ENCODE measurements at places on chromosomes 5 and 9.

- DNase-seq: no peak
These were observed 18.3 kb downstream of the TNIP1 start for GRCh38 chr5:151062405-151063141.

DNA sequence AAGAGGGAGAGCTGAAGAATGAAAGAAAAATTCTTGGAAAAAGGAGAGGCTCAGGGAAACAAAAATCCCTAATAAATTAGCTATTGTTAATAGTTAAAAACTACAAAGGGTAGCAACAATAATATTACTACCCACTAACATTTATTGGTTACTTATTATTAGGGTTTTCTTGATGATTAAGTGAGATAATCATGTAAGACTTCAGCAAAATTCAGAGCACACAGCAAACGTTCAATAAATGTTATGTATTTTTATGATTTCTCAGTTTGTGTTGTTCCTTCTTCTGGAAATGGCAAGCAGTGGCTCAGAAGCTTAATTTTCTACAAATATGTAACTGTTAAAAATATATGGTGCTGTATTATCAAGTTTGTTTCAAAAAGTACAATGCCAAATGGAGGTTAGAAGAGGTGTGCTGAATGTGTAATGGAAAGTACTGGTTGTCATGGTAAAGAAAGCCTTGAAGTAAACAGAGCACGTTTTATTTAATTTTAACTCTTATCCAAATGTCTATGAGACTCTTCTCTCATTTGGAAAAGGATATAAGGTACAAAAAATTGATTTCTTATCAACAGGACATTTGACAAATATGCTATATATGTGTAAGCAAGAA lies 226.0 kb upstream of the ATP10B start:
- no peak for DNase-seq

GRCh38 chr5:15502208-15502607 lies 2.2 kb downstream of the FBXL7 start:
- no peak for DNase-seq

DNA sequence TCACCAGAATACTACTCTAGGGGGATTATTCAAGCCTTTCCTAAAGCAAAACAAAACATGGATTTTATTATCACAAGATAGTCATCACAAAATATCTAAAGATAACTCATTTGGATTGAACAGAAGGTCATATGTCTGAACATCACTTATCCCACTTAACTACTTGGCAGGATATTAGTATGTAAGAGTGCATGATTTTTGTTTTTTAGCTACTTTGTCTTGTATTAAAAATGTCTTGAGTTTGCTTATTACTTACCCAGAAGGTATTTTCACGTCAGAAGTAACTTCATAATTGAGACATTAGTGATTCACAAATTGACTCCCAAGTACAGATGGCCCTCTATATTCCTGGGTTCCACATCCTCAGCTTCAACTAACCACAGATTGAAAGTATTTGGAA lies 113.8 kb downstream of the TLE4 start:
- no peak for DNase-seq

DNA sequence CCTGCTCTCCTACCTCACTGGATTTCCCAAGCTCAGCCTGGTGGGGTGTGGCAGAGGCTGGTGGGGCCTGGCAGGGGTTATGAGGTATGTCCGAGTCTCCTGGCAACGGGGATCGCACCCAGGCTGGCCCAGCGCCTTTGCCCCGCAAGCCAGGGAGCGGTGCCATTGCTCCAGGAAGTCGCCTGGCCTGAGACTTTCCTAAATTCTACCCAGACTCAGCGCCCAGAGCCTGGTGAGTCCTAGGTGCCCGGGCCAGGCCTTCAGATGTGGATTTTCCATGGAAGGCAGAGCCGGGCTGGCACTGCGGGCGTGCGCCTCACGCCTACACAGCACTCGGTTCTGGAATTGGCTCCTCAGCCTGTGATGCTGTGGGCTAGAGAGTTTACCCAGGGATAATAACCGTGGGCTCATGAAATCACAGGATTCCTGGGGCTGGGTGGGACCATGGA lies 155.4 kb upstream of the COL5A1 start:
- DNase-seq: no peak

- DNase-seq: no peak
These were observed 72.5 kb downstream of the AMBP start for GRCh38 chr9:114005371-114006154.

DNA sequence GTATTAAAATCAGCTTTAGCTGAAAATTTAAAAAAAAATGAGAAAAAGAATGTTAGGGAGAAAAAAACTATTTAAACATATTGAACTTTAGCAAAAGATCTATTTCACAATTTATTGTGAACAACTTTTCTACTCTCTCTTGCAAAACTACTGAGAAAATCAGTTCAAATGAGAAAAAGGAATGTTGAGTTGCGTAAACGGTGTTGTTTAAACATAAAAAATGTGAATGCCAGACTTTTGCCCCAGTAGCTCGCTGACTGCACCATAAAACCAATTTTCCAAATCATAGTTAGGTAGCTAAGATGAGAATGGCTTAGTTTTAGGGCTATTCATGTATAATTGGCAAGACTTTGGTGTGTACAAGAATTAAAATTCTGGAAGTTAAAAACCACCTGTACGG lies 13.4 kb upstream of the RAD23B start:
- no peak for DNase-seq

DNA sequence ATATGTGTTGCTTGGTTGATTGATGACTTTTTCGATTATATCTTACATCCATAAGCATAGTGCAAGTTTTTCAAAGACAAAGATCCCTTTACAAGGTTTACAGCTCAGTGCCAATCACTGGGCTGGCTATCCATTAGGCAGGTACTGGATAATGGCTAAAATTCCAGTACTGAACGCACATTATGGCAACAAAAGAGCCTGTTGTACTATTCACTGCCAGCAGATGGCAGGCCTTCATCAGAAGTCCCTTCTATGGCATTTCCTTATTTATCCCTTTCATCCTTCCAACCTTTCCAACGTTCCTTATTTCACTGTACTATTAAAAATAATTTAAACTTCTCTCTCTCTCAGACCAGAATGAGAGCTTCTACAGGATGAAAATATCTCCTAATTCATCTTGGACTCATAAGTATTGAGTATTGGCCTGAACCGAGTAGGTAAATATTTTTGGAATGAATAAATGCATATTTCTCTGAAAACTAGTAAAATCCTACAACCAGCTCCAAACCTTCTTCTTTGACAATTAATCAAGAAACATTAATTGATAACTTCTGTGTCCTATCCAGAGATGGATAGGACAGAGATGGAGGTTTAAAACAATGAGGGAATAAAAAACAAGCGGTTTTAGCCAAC lies 6.7 kb upstream of the WNT8A start:
- DNase-seq: peak; percentile 19

DNA sequence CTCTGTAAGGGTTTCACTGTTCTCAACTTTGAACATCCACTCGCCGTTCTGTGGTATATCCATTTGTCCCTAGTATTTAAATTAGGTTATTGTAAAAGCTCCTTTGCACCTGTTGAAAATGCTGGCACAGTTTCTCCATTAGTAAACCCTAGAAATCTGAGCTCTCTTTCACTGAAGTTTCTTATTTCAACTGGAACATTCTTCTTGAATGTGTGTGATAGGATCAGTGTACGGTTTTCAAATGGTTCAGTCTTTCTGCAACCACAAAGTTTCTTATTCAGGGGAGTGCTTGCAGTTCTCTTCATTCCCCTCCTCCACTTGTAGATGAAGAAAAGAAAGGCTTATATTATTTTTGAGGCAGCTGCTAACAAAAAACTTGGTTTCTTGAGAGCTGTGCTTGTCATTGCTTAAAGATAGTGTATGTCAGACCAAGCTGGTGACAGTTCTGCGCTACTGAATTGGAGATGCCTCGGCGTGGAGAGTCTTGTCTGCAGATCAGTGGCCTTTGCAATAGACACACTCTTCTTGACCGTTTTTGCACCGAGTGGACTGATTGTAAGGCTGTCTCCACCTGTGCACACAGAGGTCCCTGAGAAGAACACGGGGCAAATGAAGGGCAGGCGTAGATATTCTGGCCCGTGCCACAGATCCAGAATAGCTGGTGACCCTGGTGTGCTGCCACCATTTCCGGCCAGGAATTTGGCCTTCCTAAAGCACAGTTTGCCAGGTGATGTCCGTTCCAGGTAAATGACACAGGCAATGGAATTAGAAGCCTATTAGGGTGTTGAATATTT lies 102.2 kb downstream of the TRIO start:
- DNase-seq: no peak

DNA sequence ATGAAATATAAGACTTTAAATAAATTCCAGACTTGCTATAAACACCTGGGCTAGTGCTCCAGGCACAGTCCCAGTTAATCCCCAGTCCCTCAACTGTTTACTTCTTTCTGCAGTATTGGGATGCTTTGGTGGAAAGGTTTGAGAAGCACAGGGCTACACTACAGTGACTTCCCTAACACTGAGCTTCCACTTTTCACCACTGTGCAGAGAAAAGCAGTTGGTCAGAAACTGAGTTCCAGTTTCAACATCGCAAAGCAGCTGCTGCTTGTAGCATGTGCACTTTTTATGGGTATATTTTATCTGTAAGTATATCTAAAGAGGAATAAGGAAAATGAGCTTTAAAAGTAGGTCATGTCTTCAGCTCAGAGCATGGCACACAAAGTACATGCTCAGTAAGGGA lies 339.7 kb downstream of the NTRK2 start:
- DNase-seq: no peak

- DNase-seq: no peak
These were observed 171.0 kb downstream of the INSYN2B start for GRCh38 chr5:169809281-169809680.

DNA sequence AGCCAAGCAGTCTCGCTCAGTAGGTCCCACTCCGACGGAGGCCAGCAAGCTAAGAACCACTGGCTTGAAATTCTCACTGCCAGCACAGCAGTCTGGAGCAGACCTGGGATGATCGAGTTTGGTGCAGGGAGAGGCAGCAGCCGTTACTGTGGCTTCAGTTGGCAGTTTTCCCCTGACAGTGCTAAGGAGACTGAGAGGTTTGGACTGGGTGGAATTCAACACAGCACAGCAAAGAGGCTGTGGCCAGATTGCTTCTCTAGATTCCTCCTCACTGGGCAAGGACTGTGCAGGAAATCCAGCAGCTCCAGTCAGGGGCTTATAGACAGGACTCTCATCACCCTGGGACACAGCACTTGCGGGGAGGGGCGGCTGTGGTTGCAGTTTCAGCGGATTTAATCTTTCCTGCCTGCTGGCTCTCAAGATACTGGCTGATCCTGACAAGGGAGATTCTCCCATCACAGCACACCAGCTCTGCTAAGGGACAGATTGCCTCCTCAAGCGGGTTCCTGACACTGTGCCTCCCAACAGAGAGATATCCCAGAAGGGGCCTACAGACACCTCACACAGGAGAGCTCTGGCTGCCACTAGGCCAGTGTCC lies 122.1 kb downstream of the YIPF5 start:
- DNase-seq: no peak

- DNase-seq: no peak
These were observed 2.5 kb downstream of the RNF145 start for GRCh38 chr5:159206818-159207217.

DNA sequence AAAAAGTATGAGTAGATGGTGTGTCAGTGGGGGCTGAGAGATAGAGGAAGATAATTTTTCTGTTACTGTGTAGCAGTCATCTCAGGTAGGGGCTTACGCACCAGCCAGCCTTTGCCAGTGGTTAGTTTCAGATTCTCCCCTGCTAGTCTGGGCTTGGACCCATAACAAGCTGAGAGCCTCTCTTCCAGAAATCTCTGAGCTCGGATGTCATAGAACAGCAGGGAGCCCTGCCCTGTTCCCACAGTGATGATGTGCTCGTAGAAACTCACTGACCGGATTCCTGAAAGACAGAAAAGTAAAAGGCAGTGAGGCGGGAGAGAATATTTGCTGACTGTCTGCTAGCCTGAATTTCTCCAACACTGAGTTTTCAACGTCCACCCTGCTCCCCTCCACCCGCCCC lies 37.2 kb downstream of the DCAF12 start:
- DNase-seq: no peak

DNA sequence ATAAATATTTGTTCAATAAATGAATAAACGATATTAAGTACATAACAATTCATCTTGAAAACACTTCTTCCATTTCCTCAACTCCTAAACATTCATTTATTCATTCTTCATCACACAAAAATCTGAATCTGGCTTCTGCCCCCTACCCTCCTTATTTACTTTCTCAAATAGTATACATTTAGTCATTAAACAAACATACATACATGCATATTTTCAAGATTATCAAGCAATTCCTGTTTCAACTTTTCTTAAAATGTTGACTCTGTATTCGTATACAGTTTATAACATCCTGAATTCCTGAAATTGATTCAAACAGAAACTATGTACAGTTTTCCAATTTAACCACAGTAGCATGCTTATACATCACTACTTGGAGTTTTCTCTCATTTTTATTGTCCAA lies 129.0 kb downstream of the MUSK start:
- no peak for DNase-seq

GRCh38 chr9:115593587-115594091 lies 475.7 kb upstream of the TNC start:
- no peak for DNase-seq

GRCh38 chr9:81317939-81318338 lies 371.4 kb downstream of the TLE1 start:
- no peak for DNase-seq

Measured in activated T-helper 2 cell treated with anti-CD3 and anti-CD28 coated beads, Interferon-gamma antibody, Interleukin-2, Interleukin-4, amounts not matched to agents 10 μg/mL and 5 μg/mL and 100 μg/mL, durations not matched to agents 14 hours and 24 hours and 36 hours (primary cell).